ENCODE measurements at places on chromosomes 13 and 19.

DNA sequence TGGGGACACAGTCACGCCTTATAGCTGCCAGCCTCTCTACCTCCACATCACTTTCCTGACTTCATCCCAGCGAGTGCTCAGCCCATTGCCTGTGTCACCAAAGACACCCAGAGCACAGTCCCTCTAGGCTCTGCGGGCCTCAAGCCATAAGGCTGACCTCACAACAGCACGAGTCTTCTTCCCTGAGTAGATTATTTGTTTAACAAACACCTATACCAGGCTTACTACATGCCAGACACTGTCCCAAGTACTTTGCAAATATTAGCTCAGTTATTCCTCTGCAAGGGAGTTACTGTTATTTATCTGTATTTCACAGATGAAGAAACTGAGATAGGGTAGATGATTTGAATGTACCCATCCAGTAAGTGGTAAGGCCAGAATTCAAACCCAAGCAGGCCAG lies 504.3 kb downstream of the COG6 start:
- DNase-seq: no peak

DNA sequence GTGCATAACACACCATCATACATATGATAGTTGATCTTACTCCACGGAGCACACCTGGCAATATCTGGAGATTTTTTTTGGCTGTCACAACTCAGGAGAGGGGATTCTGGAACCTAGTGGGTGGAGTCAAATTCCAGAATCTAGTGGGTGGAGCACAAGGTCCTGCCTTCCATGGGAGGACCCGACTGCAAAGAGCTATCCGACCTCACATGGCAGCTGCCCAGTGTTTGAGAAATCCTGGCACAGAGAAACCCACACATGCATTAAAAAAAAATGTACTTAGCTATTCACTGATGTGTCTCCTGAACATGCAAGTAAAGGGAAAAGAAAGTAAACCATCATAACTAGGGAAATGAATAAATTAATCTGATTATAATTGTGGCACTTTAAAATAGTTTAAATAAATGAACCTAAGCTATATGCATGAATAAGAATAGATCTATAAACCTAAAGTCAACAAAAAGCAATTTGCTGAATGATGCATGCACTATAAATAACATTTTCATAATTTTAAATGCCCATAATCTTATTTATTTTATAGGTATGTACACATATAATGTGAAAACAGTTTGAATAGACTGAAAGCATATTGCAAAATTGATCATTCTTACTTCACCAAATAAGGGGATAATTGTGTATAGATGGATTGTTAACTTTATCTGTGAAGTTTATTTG lies 300.3 kb downstream of the MYO16 start:
- DNase-seq: no peak

DNA sequence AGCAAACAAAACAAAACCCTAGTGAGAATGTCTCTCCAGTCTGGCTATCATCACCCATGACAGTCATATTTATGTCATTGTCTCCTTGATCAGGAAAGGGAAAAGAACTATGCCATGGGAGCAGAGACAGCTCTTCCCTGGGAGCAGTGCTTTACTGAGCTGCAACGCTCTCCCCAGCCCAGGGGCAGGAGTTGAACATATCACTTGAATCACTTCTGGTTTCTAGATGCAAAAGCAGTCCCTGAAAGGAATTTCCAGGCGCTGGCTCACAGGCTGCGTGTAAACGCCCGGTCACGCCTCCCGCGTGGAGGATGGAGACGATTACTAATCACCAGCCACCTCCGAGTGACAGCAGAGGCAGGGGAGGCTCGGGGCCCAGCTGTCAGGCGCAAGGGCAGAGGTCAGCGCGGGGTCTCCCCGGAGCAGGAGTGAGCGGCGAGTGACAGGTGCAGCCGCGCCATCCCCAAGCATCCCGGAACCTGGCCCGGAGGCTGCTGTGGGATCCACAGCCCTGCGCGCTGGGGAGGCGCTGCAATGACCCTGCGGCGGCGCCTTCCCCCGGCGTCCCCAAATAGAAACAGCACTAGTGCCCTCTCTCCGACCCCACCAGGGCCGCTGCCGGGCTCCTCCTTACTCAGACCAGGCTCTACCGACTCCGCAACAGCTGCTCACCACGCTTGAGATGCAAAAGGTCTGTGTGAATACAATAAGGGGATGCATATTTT lies 23.5 kb upstream of the DCLK1 start:
- peak; percentile 26 for DNase-seq

- DNase-seq: peak; percentile 46
Observed at GRCh38 chr13:50989476-50989875, 79.9 kb downstream of the RNASEH2B start.

DNA sequence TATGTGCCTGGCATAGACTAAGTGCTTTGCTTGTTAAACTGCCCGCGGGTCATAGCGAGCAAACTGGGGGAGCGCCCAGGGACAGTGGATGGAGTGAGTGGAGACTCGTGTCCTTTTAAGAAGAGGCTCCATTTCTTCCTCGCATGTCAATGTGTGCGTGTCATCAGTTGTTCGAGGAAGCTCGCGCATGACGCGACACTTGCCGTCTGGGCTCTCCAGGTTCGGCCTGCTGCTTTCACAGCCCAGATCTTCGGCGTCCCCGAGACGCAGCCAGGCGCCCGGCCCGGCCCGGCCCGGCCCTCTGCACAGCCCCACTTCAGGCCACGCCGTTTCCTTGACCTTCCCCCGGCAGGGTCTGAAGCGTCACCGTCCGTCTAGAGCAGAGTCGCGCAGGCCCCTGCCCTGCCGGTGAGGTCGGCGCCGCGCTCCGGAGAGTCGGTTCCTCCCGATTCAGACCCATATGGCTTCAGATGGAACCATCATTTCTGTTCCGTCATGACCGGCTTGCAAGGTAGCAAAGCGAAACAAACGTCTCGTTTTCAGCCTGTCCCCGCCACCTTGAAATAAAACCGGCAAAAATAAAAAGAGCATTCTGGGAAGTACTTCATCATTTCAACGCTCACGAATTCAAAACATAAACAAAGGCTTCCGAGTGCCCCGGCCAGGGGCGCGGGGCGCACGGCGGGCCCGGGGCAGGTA lies 599 bp upstream of the ARHGEF7 start:
- peak; percentile 71 for DNase-seq

GRCh38 chr19:16037424-16038195 lies 38.7 kb upstream of the TPM4 start:
- no peak for DNase-seq

DNA sequence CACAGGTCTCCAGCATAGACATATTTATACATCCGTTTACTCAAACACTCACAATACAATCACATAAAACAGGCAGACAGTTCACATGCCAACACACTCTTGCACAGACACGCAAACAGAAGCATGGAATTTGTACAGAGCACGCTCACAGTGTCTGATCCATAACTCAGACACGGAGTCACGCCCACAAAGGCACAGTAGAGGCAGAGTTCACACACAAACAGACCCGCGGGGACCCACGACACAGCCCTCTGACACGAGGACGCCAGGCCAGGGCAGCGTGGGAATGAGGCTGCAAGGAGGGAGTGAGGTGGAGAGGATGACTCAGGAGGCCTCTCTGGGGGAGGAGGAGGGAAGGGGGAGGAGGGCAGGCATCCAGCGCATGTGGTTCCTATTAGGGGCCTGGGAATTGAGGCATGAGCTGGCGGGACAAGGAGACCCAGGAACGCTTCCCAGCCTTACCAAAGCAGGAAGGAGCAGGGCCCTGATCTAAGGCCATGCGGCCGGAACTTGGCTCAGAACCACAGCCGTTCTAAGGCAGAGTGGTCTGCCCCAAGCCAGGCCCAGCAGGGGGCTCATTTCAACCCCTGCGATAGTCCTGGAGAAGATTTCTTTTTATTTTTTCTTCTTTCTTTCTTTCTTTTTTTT lies 9.1 kb upstream of the OLFM2 start:
- peak; percentile 37 for DNase-seq

Measured in brain (organoid and tissue), 16 donors.